ENCODE measurements at places on chromosomes 4 and X.

GRCh38 chr4:3708103-3708510 is 58.1 kb upstream of the ADRA2C start:
- DNase-seq = no peak

- no peak for DNase-seq
Measured at GRCh38 chrX:39052751-39053150, 251.5 kb downstream of the MID1IP1 start.

DNA sequence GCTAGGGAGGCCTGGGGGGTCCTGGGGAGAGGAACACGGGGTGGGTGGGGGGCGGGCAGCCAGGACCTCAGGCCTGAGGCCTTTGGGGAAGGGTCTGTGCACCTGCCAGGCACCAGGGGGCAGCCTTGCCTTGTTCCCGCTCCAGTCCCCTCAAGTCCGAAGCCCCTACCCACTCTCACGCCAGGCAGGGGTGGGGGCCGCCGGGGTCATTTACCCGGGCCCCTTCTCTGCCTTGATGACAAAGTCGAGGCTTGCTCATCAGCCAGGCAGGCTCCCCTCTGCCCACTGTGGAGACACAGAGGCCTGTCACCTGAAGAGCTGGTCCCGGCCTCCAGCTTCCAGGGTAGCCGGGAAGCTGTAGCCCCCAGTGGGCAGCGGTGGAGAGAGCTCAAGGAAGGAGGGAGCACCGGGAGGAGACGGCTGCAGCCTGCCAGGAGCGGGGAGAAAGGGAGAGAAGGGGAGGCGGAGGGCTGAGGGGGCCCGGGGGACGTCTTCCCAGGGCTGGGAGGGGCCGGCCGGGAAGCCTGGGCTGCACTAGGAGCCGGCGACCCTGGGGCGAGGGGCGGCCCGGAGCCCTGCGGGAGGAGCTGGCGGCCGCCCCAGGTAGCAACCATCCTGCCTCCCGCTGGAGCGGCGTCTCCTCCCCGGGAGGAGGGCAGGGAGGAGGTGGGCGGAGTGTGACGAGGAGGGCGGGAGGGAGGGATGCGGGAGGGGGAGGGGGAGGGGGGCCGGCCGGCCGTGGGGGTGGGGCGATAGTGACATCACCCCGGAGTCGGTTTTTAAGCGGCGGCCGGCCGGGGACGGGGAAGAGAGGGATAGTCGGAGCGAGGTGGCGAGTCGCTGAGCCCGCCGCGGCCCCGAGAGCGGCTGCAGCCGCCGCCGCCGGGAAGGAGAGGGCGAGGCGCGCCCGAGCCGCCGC is at the start of gene SLC6A8:
Gene SLC6A8 (plus strand): TSS at position 806 of the 919 bp plus-strand sequence. CDS start 649 bp downstream, outside the sequence.
- DNase-seq = peak; percentile 62

GRCh38 chr4:87224141-87224923 is 3.9 kb upstream of the KLHL8 start:
- no peak for DNase-seq

DNA sequence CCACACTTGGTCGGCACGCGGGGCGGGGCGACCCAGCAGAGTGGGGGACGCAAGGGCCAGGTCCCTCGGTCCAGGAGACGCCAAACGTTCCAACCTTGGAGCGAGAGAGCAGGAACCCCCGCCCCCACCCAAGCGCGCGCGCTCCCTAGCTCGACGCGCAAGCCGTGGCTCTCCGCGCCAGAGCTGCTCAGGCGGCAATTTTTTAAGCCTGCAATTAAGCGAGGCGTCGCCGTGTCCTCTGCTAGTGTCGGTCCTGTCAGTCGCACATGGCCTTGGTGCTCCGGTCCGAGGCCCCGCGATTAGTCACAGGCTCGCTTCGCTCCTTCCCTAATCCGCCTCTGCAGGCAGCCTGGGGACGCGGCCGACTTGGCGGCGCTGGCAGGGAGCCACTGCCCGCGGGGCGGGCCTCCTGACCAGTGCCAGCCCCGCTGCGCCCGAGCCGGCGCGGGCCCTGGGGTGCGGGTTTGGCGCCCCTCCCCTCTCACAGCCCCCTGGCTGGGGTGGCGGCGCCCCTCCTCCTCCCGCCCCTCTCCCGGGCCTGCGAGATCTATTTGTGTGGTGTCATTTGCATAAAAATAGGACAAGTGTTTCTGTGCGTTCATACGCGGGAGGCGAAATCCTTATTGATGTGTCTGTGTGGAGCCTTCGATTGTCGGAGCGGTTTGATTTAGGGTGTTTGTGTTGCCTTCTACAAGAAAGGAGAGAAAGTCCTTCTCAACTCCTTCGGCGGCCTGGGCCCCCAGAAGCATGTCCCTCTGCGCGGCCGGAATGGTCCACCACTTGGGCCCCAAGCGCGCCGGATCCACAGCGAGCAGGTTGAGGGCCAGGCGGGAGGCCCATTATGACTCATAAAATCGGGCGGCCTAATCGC is 9.8 kb upstream of the BCOR start:
- DNase-seq = peak; percentile 27

GRCh38 chr4:90486346-90486745 is 359.2 kb downstream of the CCSER1 start:
- no peak for DNase-seq

DNA sequence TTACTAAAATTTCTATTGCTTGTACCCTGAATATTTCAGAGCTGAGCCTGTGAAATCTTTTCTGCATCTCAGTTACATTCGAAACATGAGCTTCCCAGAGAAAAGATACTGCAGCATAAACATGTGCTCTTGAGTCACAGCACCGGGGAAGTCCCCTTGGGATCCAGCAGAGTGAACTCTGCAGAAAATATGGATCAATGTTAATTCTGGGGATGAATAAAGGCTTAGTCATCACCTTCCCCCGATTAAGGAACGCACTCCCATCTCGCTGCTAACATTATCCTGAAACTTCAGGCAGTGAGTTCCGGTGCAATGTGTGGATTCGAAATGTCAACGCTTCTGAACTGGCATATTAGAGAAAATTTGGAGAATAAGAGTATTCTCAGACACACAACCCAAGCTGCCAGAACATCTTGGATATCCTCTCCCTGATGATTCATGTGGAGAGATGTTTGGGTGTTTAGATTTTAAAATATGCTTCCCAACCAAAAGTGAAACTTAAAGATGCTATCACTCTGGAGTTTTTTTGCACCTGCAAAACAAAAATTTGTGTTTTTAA is 90.8 kb downstream of the IRF2 start:
- DNase-seq = no peak

- no peak for DNase-seq
Measured at GRCh38 chrX:104370089-104370488, 115.4 kb upstream of the ESX1 start.

GRCh38 chr4:6239486-6239885 is 30.2 kb upstream of the WFS1 start:
- DNase-seq = no peak

DNA sequence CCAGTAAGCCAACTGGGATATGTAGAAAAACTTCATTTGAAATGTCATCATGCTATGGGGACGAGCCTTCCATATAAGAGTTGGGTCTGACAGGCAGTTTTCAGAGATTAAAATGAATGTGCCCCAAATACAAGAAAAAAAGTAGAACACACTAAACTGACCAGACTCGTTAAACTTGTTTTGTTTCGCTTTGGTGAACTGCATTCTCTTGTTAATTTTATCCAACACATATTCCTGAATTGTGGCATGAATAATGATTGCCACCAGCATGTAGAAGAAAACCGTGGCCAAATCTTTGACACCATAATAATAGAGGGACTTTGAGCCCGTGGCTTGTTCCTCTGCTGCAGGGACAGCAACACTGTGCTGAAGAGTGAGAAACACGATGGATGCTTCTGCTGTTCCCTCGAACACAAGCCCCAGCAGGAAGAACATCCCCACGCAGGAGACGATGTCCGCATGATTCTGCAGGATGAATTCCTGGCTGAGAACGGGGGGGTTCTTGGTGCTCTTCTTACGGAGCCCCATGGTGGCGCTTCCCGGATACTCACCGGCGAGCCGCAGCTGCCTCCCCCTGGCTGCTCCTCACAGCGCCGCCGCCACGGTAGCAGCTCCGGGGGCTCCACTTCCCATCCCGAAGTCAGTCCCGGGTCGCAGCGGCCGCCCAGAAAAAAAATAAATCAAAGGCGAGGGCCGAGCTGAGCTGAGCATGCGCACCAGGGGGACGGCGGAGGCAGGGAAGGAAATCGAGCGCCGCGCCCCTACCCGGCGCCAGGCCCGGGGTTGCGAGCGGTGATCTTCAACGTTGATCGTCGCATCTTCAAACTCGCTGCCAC is at the start of gene TRAM1L1:
Gene TRAM1L1 (minus strand): TSS at position 711 of the 836 bp plus-strand sequence. CDS start 183 bp downstream, at position 528.
- DNase-seq = peak; percentile 34

- no peak for DNase-seq
Measured at GRCh38 chr4:76282941-76283689, 23.4 kb upstream of the STBD1 start.

- DNase-seq = no peak
Measured at GRCh38 chr4:70632028-70632427, 3.5 kb downstream of the ENAM start.

- DNase-seq = no peak
Measured at GRCh38 chr4:113406723-113407016, 354.9 kb downstream of the CAMK2D start.

- no peak for DNase-seq
Measured at GRCh38 chr4:16663732-16664131, 234.7 kb downstream of the LDB2 start.

GRCh38 chrX:38732866-38733265 is 68.4 kb upstream of the MID1IP1 start:
- DNase-seq = no peak

DNA sequence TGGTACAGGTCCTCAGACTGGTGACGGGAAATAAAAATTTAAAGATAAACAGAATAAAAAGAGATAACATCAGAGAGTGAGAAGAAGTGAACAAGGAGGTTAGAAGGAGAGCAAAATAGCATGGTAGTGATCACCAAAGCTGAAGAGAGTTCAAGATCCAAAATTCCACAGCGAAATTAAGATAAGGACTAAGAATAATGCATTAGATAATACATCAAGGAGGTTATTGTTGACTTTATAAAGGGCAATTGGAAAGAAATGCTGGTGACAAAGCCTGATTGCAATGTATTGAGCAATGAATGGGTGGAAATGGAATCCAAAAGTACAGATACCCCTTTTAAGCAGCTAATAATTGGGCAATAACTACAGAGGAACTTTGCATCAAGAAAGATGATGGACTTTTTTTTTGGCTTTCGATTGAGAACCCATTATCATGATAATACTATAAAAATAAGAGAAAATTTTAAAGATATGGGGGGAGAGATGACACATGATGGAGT is 101.6 kb upstream of the MAP9 start:
- DNase-seq = no peak

- DNase-seq = no peak
Measured at GRCh38 chrX:13761606-13762414, 27.3 kb downstream of the OFD1 start.

DNA sequence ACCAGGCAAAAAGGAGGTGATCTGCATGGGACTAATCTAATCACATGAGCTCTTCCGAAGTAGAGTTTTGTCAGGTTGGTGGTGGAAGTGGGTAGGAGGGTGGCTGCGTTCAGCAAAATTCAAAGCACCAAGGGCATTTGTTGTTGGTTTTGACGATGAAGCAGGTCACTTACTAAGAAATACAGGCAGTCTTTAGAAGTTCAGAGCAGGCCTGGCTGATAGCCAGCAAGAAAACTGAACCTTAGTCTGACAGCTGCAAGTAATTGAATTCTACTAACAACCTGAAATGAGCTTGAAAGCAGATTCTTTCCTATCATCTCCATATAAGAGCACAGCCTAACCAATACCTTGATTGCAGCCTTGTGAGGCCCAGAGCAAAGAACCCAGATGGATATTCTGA is 505.8 kb downstream of the KLHL13 start:
- no peak for DNase-seq

- no peak for DNase-seq
Measured at GRCh38 chrX:10932842-10933440, 178.2 kb upstream of the HCCS start.

DNA sequence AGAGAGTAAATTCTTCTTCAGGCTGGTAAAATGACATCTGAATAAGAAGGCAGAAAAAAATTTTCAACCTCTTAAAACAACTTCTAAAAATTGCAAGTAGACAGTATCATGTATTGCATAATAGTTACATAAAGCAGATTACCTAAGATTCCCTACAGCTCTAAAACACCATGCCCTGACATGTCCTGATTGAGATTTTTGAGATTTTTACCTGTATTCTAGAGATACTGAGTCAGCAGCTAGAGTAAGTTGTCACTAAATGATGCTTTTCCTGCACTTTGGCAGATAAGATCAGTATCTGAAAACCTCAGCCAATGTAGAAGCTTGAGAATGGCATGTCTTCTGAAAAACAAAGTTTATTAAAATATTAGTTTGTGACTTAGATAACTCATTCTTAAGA is 713.6 kb downstream of the CCSER1 start:
- DNase-seq = no peak

GRCh38 chr4:184313702-184314659 is 96.3 kb upstream of the ENPP6 start:
- no peak for DNase-seq

- DNase-seq = peak; percentile 0
Measured at GRCh38 chr4:110510955-110511544, 35.1 kb downstream of the ENPEP start.

DNA sequence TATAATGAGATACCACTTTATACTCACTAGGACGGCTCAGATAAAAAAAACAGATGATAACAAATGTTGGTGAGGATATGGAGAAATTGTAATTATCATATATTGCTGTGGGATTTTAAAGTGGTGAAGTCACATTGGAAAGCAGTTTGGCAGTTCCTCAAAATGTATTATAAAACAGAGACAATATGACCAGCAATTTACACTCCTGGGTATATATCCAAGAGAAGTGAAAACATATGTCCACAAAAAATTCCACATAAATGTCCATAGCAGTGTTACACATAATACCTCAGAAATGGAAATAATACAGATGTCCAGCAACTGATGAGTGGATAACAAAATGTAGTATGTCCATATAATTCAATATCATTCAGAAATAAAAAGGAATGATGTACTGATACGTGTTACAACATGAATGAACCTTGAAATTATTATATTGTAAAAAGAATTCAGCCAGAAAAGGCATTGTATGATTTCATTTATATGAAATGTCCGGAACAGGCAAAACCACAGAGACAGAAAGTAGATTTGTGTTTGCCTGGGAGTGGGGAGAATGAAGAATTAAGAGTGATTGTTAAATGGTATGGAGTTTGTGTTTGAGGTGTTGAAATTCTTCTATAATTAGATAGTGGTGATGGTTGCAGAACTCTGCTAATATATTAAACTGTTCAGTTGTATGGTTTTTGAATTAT is 220.9 kb downstream of the SLC7A11 start:
- DNase-seq = no peak

DNA sequence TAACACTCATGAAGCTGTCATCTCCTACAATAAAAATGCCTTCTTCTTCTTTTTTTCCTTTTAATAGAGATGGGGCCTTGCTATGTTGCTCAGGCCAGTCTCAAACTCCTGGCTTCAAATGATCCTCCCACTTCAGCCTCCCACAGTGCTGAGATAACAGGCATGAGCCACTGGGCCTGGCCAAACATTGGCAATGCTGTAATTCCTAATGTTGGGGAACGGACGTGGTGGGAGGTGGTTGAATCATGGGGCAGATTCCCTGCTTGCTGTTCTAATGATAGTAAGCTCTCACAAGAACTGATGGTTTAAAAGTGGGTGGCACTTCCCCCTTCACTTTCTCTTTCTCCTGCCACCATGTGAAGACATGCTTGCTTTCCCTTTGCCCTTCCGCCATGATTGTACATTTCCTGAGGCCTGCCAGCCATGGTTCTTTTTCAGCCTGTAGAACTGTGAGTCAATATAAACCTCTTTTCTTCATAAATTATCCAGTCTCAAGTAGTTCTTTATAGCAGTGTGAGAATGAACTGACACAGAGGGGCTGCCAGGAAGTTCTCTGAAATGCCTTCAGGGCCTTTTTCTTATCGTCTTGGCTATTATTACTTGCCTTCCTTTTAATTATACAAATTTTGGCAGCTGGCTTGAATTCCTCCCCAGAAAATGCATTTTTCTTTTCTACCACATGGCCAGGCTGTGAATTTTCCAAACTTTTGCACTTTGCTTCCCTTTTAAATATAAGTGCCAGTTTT is 93.0 kb downstream of the CENPC start:
- no peak for DNase-seq
